ENCODE measurements at places on chromosomes 6 and 20. TPM values are rescaled to one million over a fixed set of nuclear protein-coding genes. Genes with fewer than 3 reads are reported as not detected.

GRCh38 chr20:42429761-42430458 lies 759.8 kb downstream of the PTPRT start:
- no peak for DNase-seq

- peak; percentile 49 for DNase-seq
Observed at GRCh38 chr20:46308258-46309157, at the start of gene CDH22. Gene CDH22, minus strand, starts transcription at chr20:46308498. Its CDS starts 57,204 bp downstream, at chr20:46251294.

DNA sequence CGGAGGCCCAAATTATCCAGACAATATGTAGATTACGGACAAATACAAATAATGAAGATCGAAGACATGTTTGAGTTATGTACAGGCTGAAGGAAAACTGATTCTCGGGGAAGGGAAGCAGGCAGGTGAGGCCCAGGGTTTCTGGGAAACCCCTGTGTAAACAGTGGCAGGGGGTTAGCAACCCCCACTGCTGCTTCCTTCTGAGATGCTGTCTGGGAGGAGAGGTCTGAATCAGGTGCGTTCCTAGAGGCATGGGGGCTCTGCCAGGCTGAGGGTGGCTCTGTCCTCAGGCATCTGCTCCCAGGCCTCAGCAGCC lies 7.2 kb upstream of the MDGA1 start:
- no peak for DNase-seq

- no peak for DNase-seq
Observed at GRCh38 chr6:32168807-32169591, 4.6 kb downstream of the EGFL8 start.

- DNase-seq, result no peak
Observed at GRCh38 chr6:35093783-35094182, 47.4 kb downstream of the TCP11 start.

GRCh38 chr20:63101781-63102720 lies 95.3 kb upstream of the BHLHE23 start:
- peak; percentile 61 for DNase-seq

AGPAT4 gene
- 1.9 TPM for polyA plus RNA-seq

Measured in A549 (cell line).